Activated CD4-positive, CD25-positive, alpha-beta regulatory T cell treated with anti-CD3 and anti-CD28 coated beads, Interleukin-2, amount 50 U/mL, for 24 hours (primary cell): ENCODE measurements at places on chromosomes 1 and 21.

DNA sequence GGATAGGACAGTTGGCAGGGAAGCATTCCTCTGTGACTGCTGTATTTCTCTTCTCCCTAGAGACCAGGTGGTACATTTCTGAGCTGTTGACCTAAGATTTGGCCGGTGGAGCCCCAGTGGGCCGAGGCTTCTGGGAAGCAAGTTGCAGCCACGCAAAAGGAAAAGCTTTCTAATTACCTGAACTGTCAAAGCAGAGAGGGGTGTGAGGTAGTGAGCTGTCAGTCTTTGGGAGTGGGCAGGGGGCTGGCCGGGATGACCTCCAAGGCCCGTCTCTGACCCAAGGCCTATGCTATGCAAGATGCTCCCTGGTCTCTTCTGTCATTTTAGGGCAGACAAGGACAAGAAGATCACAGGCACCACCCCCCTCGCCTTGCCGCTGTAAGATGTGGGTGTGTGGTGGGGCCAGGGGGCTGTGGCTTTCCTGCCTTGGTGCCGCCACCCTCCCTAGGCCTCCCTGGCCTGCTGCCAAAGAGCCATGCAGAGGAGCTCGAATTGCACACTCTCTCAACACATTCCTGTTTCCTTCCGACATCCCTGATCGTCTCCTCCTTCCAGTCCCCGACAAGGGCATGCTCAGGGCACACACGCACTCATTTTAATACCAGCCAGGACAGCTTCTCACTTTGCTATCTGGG, 7.7 kb downstream of the PADI1 start:
- no peak for ATAC-seq

DNA sequence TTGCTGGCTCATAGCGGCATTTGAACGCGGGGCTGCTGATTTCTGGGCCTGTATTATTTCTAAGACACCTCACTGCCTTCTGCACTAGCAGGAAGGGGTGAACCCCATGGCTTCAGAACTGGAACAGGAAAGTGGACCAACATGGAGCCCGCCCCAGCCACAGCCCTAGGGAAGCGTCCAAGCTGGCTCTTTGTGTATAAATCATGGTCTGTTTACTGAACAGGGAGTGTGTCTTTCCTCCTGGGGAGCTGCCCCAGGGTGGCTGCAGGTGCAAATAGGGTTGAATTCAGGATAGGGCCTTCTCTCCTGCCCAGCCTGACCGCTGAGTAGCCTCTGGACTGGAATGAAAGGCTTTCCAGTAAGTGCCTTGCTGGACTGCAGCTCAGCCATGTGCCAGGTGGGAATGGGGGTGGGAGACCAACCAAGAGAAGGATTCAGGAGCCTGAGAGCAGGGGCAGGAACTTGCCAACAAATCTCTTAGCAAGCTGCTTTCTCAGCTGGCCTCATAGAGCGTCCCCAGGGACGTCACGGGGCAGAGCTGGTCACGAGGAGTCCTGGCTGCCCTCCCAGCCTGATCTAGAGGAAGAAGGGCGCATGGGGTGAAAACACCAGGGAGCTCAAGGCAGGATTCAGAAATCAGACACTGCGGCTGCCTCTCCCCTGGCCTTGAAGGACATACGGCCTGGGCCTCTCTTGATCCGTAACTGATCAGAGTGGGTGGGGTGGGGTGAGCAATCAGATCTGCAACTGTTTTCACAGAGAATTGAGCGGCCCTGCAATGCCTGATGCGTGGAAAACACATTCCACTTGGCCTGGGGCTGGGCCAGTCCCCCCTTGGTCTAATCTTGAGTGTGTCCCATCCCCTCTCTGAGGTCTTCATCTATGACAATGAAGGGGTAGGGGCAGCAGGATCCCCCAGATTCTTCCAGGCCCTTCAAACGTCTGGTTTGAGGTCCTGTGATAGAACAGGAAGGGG, 56.5 kb upstream of the SELENON start:
- no peak for ATAC-seq

- ATAC-seq, result no peak
Measured at GRCh38 chr1:117120774-117121588, 568 bp downstream of the TRIM45 start.

GRCh38 chr1:21734526-21734925, 48.4 kb downstream of the USP48 start:
- no peak for ATAC-seq

DNA sequence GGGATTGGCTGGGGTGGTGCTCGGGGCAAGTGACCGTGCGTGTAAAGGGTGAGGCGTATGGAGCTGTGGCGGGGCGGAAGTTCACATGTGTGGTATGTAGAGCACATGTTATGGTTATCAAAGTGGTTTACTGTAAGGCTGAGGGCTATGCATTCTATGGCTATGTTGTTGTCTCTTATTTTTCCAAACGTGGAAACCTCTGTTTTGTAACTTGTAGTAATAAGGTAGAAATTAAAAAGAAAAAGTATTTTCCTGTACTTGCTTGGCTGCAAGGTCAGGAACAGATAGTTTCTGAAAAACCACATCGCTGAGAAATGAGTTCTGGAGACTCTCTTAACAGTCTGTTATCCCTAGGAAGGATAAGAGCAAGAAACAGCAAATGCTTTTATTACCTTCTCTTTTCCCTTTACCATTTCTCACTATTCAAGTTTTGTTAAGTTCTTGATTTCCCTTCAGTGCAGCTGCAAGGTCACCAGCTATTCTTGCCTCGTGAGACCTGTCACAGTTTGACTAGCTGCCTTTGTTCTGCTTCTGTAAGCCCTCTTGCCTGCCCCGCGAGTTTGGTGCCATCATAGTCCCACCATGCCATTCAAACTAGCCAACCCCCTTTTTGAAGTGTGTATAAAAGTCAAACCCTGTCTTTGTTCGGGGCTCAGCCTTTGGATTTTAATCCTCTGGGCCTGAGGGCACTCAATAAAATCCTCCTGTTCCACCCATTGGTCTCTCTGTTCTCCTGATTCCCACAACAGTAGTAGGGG, 9.5 kb downstream of the RNU1-2 start:
- peak; percentile 77 for ATAC-seq

- ATAC-seq, result no peak
Measured at GRCh38 chr1:237972186-237972585, 81.5 kb upstream of the ZP4 start.

DNA sequence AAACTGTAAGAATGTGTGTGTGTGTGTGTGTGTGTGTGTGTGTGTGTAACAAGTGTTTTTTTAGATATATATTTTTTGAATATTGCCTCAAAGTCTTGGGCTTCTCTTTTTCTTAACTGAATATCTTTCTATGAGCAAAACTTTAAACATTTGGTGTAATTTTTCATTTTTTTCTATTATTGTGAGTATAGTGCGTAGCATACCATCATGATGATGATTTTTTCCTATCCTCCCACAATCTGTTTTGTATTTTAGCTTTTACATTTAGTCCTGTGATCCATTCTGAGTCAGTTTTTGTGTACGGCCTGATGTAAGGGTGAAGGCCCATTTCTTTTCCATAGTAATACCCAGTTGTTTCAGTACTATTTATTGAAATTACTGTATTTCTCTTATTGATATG, 680.6 kb downstream of the TTLL7 start:
- no peak for ATAC-seq

GRCh38 chr1:109816175-109816811, 52.6 kb upstream of the EPS8L3 start:
- ATAC-seq, result peak; percentile 13
